ENCODE measurements at places on chromosomes 3 and 15. TPM values are rescaled to one million over a fixed set of nuclear protein-coding genes. Genes with fewer than 3 reads are reported as not detected.

Gene CCR8
- not detected for total RNA-seq

Gene FAM3D
- not detected for total RNA-seq

Gene CHRNA3
- total RNA-seq, result not detected

Gene MORC1
- not detected for total RNA-seq

Gene ZNF860
- total RNA-seq, result 1.2 TPM

Gene LRRN1
- total RNA-seq, result 1.7 TPM

Gene LYZL4
- total RNA-seq, result not detected

Gene CRABP1
- total RNA-seq, result not detected

All from fibroblast of the aortic adventitia (primary cell).